ENCODE measurements at places on chromosomes 5 and 9.
A peak's percentile ranks its signal among the peaks of the same experiment; 100 is the strongest.

DNA sequence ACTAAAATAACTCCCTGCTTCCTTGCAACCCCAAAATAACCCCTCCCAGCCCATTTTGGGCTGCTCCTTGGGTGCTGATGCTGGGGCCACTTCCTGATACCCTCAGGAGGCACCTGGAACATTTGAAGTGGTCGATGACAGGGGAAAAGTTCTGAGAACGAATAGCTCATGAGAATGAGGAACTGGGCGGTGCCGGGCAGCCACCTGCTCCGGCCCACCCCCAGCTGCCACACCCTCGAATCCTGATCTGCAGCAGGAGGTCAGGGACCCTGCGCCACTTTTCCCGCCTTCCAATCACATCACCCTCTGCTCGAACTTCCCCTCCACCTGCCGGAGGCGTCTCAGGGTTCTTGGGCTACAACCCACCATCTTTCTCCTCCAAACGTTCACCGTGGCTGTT is 19.7 kb downstream of the HRH2 start:
- DNase-seq: no peak

DNA sequence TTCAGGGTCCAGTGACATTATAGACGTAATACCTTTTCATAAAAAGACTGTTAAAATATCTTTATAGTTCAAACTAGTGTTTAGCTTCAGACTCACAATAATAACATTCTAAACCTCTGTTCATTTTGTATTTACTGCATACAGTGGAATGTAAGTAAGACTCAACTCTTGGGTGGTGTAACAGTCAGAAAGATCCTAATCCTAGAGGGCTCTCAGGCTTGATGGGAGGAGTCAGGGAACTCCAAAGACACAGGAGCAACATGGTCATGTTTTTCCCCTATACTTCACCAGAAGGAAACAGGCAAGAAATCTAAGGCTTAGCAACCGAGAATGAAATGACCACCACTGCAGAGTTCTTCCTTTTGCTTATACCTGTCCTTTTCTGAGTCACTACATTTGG is 82.6 kb downstream of the MRPS27 start:
- no peak for DNase-seq

DNA sequence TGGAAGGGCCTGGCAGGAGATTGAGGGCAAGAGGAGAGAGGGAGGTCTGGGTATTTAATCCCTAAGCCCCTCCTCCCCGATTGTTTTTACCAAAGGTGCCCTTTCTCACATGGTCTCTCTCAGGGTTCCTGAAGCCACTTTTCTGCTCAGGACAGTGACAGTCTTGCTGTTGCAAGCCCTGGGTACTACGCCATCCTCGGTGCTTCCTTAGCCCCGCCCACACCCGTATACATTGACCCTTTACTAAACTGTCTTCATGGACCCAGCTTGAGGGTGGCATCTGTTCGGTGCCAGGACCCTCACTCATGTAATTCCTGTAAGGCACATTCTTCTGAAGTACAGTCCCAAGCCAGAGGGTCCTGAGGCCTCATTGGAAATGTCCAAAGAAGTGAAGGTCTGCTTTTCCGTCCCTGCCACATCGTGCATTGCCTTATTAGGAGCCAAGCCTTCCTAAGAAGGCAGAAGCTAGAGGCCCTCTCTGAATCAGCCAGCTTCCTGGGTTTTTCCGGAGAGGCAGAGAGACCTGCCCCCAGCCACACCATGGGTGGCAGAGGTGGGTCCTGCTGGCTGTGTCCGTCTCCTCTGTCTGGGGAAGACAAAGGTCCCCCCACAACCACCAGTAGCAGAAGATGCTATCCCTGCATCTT is 1.9 kb upstream of the SH3PXD2B start:
- DNase-seq: no peak

DNA sequence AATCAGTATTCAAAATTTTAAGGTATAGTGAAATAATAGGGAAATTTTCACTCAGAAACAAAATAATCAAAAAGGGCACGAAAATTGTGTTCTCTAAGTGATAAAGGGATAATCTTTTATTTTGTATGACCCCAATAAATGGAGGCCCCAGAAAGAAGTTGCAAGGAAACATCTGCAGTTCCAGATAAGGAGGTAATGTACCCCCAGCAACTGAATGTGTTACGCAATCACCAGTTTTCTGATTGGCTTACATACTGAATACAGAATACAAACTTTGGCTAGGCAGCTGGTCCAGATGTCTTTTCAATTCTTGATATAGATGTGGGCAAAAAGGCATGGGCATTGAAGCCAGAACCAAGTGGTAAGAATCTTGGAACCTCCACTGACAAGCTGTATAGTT is 1.7 kb upstream of the TOPORS start:
- no peak for DNase-seq

DNA sequence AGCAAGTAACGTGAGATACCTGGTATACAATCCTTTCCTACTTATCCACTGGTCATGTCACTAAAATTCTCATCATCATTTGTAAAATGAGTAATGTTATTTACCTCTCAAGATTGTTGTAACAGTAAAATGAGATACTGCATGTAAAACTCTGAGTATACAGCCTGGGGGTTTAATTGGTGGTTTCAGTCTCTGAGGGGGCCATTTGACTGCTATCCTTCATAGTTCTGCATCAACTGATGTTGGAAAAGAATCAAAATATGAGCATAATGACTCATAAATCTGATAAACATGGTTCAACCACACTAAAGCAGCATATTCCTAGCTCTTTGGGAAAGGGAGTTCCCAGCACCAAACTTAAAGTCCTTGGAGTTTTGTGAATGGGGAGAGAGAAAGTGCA is 181.0 kb upstream of the GHR start:
- no peak for DNase-seq

- peak; percentile 83 for DNase-seq
These were observed 1.3 kb downstream of the ANP32B start for GRCh38 chr9:97984188-97985057.

- DNase-seq: no peak
These were observed 298.1 kb upstream of the PANK3 start for GRCh38 chr5:168877132-168877892.

DNA sequence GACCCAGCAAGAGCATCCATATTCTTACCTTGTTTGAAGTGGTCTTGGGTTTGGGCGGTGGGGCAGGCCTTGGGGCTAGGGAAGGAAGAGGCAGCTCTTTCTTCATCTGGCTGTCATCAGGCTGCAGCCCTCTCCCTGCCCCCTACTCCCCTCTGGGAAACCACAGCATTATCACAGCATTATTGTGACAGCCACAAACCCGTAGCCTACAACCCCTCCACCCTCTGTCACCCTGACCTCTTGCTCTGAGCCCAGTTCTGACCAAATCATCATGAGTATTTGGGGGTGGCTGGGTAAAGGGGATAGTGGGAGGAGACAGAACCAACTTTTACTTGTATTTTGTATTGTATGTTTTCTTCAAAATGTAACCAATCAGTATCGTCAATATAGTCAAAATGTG is 94.3 kb upstream of the ARRDC3 start:
- DNase-seq: no peak

GRCh38 chr5:126383246-126383645 is 40.0 kb upstream of the GRAMD2B start:
- DNase-seq: no peak

DNA sequence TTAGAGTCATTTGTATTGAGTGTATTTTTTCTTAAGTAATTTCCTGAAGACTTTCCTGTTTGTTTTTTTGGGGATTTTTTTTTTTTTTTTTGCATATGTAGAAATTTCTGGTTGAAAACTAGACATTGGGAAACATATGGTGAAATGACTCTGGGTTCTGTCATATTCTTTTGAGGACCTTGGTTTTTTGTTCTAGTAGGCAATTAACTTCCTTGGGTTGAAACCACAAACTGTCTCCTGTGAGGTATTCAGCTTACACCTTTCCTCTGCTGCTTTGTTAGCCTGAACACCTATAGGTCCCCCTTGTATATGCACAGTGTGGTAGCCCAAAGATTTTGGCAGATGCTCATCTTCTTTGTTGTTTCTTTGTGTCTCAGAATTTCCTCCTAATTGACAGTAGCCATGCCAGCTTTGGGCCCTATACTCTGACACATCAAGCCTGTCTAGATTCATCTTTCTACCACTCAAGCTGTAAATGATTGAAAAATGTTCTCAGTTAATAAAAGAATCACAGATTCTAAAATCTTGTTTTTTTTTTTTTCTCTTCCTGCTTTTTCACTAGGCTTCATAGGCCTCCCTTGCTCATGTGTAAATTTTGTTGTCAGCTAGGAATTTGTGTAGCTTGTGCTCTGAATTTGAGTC is 140.6 kb downstream of the COMMD10 start:
- no peak for DNase-seq

DNA sequence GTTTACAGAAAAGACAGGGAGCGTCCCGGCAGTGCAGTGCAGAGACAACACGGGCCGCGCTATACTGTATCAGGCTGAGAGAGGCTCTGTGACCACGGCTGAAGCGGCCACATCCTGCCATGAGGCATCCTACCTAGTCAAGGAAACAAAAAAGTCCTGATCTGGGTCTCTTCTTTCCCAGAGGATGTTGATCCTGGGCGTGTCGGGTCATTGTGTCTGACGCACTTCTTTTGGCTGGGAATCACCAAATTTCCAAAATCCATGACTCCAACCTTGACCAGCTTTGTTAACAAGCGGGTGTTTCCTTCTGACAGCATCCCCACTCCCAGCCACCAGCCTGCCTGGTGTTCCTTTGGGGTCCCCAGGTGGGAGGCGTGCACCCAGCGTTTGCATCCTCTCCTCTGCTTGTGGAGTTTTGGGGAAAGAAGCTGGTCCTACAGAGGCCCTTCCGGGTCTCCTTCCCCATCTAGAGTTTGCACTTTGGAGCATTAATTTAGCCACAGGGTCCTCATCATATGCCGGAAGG is 91.4 kb upstream of the RAI14 start:
- DNase-seq: no peak

DNA sequence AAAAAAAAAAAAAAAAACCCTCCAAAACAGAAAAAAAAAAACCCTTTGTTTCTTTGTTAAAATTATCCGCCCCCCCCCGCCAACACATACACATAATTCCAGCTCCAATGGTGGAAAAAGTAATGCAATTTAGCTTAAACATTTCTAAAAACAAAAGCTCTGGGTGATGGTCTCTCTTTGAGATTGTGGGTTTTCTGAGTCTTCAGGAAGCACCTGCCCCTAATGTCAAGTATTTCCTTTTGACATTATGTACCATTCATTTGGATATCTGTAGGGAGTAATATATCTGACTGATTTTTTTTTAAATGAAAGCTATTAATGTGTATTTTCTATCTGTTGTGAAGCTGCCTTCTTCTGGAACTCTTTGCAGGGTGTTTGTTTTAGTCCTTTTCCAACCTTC is 389.7 kb downstream of the TAF11L14 start:
- DNase-seq: no peak

GRCh38 chr5:171310212-171310818 is 1.3 kb downstream of the TLX3 start:
- DNase-seq: no peak

GRCh38 chr5:3186736-3187405 is 408.8 kb upstream of the IRX1 start:
- DNase-seq: no peak

GRCh38 chr9:94677929-94678328 is 38.6 kb upstream of the FBP1 start:
- no peak for DNase-seq

DNA sequence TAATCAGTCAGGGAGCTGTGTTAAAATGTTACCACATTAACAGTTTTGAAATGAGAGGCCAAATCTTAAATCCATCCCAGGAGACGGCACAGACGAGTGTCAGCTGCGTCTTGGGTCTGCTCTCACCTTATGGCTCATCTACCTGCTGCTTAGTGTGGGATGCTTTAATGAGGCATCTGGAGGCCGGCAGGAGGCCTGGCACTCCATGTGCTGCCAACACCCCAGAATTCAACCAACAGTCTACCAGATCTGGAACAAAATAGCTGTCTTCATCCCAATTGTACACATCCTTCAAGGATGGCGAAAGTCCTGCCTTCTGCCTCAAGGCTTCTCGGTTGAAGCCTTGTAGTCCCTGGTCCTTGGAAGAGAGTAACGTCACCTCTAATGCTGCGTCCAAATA is 12.0 kb downstream of the PRKACG start:
- no peak for DNase-seq

DNA sequence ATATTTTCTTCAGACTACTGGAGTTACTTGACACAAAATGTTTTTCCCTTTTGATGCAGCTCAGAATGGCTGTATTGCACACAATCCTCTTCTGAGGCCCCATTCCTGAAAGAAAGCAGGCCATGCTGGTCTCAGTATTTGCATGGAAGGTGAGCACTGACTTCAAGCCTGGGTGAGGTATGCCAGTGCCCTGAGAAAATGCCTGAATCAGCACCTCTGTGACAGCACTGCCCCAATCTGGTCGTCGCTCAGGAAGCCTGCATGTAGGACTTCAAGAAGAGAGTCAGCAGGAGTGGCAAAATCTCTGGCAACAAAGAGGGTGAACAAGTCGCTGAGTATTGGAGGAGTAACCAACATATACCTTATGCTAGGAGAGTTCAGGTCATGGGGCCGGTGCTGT is 425.2 kb upstream of the PIK3R1 start:
- no peak for DNase-seq

DNA sequence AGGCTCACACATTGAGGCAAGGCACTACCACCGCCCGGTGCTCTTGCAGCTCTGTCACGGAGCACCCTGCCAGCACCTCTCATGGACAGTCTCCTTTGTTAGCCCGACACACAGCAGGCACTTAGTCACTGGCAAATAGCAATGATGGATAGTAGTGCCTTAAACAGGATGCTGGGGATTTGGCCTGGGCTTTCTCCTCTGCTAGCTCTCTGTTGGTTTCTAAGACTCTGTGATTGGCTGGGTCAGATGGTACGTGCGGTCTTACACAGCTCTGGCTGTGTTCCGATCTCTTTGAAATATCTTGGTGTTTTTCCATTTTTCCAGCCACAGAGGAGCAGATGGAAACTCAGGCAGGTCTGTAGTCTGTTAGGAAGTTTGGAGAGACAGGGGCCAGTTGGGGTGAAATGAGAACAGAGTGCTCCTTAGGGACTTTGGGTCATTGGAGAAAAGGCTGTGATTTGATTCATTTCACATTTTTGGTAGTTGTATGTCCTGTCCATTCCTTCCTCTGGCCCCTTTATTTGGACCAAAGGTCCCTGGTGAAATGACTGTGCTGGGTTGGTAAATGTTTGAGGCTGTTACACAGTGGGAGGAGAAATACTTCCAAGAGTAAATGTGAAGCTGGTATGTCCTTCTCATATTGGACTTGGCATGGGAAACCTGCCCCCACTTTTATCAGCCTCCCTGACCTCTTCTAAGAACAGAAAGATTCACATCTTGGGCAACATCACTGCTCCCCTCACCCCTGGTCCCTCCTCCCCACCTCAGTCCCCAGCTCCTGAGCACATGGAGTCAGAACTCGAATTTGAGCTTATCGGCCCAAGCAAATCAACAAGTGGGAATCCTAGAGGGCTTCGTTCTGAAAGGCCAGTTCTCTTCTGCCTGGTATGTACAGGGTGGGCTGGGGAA is 3.4 kb downstream of the SMIM3 start:
- no peak for DNase-seq

DNA sequence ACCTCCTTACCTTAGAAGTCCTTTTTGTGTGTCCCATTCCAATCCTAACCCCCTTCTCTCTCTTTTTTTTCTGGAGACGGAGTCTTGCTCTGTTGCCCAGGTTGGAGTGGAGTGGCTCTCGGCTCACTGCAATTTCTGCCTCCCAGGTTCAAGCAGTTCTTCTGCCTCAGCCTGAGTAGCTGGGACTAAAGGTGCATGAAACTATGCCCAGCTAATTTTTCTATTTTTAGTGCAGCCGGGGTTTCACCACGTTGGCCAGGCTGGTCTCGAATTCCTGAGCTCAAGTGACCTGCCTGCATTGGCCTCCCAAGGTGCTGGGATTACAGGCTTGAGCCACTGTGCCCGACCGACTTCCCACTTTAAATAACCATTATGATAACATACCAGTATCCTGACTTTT is 17.5 kb downstream of the TMEM38B start:
- DNase-seq: no peak

- DNase-seq: peak; percentile 77
These were observed 12.8 kb downstream of the NOTCH1 start for GRCh38 chr9:136532799-136533774.
